ENCODE measurements at places on chromosomes 1 and 21.

- DNase-seq = no peak
Measured at GRCh38 chr1:227622739-227623475, 59.6 kb downstream of the ZNF678 start.

DNA sequence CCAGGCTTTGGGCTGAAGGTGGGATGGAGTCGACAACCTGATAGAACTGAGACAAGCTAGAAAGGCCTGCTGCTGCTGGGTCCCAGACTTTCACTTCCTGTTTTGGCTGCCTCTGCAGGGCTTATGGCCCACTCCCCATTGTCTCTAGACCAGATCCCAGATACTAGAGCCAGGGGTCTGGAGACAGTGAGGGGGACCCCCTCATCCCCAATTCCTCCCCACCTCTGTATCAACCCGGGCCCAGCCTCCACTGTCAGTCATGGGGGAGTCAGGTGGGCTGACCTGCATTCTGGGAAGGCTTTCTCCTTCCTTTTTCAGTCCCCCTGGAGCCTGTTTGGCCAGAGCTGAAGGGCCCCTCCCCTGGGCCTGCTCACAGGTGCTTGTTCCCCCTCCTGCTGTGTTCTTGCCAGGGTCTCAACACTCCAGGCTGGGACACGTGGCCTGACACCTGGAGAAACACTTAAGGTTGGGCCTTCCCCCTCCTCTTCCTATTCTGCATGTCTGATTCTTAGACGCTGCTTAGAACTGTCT, 18.0 kb upstream of the ETV3L start:
- no peak for DNase-seq

DNA sequence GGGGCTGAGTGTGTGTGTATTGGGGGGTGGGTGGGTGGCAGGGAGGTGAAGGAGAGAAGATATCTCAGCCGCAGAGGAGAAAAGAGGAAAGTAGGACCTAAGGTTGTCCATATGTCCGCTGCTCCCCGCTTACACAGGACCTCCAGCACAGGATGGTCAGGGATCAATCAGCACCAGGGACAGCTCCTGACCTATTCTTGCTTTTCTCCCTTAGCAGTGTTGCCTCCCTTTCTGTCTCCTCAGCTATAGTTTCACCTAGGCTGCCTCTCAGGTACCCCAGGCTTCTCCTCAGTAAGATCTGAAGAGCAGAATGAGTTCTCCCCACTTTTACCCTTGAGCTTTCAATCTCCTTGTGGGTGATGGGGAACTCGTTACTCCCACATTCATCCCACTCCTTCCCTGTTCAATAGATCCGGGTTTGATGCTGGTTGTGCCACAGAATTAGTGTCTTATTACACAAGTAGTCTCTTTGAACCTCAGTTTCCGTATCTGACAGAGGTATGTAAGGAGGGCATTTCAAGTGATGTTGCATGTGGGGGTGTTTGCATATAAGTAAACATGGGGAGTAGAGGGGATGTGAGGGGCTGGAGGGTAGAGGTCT, 1.4 kb upstream of the DPH2 start:
- no peak for DNase-seq

- no peak for DNase-seq
Measured at GRCh38 chr1:54490361-54491248, 57.4 kb upstream of the ACOT11 start.

- DNase-seq = no peak
Measured at GRCh38 chr1:46184920-46185658, 8.8 kb upstream of the P3R3URF start.

GRCh38 chr1:155322953-155323728, 2.4 kb downstream of the RUSC1 start:
- DNase-seq = peak; percentile 80

All from brain pericyte (primary cell).